ENCODE measurements at places on chromosomes 13 and 19.

GRCh38 chr13:65595916-65596315, 1634.2 kb downstream of the PCDH9 start:
- DNase-seq, result no peak

GRCh38 chr19:42169486-42170413, 37.5 kb upstream of the POU2F2 start:
- no peak for DNase-seq

DNA sequence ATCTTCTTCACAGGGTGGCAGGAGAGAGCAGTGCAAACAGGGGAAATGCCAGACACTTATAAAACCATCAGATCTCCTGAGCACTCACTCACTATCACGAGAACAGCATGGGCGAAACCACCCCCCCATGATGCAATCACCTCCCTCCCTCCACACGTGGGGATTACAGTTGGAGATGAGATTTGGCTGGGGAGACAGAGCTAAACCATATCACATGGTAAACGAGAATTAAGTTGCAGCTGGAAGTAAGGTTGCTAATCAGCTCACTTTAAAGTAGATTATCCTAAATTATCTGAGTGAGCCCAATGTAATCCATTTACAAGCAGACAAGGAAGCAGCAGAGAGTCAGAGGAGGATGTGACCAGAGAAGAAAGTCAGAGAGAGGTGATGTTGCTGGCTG, 102.2 kb upstream of the IPO5 start:
- no peak for DNase-seq

- peak; percentile 73 for DNase-seq
Measured at GRCh38 chr19:58544591-58545285, 874 bp downstream of the TRIM28 start.

DNA sequence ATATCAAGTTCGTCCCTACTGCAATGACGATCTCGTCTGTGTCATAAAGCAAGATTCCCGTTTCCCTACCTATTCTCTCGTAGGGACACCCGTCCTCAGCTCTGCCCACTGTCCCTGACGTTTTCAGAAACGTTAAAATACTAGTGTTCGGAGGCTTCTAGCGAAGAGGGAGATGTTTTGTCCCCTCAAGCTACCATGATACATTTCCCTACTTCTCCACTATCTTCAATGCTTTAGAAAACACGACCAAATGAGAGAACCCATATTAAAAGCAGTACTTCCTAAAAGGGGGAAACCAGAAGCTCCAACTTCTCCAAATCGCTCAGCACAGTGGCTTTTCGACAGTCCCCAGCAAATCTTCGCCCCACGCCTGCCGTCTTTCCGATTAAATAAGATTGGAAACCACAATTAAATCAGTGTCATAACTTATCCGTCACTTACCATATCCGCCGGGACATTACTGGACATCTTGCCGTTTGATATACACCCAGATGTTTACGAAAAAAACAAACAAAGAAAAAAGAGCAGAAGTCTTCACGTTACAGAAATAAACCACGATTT, 1.3 kb downstream of the UBL3 start:
- DNase-seq, result peak; percentile 49

GRCh38 chr13:31908696-31909411, 122.7 kb upstream of the FRY start:
- no peak for DNase-seq

- no peak for DNase-seq
Measured at GRCh38 chr13:110476220-110476617, 85.3 kb downstream of the RAB20 start.

DNA sequence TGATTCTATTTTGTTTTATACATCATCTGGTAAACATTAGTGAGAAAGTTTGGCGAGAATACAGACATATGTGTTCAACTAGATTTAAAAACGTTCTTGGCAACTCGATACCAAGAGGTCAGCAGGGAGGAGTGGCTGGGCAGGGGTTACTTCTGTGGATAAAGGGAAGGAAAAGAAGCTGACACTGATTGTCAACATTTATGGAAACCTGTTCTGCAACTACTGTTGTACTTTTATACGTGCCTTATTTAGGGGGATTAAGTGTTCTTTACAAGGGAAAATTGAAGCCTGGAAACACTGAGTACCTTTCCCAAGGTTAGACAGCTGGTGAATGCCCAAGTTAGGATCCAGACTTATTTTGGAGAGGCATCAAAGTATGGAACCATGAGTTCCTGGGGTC, 65.0 kb downstream of the MTUS2 start:
- DNase-seq, result no peak

GRCh38 chr19:49929121-49929610, at the start of the genes ATF5 and NUP62:
Gene ATF5, plus strand, starts transcription at chr19:49929205. Its CDS starts 1,646 bp downstream, at chr19:49930851.
Gene NUP62, minus strand, starts transcription at chr19:49929504. Its CDS starts 19,697 bp downstream, at chr19:49909807.
- DNase-seq, result peak; percentile 82

DNA sequence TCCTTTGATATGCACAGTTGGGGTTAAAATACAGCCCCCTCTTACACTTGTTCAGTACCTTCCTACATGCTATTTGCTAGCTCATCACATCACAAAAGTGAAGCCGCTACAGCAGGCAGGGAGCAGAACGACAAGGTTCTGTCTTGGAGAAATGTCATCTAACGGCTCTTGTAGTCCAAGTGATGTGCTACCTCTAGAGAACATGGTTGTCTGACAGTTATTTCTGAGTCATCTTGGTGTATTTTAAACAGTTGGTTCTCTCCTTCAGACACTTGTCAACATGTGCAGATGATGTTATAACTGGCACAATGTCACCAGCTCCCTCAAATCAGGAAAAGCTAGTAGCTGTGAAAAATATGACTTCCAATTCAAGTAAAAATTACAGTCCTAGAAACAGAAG, 865.0 kb downstream of the PCDH9 start:
- no peak for DNase-seq

DNA sequence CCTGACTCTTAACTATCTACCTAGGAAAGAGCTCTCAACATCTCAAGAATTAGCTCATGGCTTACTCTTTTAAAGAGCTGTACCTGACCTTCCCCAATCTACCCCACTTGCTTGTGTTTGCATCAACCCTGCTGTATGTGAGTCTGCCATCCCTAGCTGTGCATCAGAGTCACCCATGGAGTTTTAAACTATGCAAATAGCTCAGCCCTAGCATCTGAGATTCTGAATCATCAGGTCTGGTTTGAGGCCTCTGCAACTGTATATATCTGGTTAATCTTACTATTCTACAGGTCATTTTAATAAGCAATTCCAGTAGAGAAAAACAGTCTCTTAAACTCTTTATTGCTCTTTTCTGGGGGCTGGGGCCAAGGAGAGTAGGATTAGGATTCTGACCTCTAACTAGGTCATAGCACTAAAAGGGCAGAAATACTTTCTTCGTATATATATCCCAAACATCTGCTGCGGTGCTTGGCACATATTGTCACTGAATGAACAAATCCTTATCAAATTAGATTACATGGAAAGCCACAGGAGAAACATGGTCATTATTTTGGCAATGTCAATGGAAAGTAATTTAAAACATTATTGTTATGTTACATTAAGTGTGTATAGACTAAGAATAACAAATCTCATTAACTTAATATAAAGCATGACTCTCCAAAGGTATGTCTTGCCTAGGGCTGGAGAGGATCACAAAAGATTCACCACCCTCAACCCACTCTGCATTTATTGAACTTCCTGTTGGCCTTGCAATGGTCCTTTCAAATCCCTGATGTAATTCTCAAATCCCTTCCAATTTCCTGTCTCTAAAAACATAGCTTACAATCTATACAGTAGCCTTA, 232.2 kb downstream of the DACH1 start:
- no peak for DNase-seq

GRCh38 chr19:45391346-45391745, 13.5 kb downstream of the PPP1R13L start:
- peak; percentile 23 for DNase-seq

DNA sequence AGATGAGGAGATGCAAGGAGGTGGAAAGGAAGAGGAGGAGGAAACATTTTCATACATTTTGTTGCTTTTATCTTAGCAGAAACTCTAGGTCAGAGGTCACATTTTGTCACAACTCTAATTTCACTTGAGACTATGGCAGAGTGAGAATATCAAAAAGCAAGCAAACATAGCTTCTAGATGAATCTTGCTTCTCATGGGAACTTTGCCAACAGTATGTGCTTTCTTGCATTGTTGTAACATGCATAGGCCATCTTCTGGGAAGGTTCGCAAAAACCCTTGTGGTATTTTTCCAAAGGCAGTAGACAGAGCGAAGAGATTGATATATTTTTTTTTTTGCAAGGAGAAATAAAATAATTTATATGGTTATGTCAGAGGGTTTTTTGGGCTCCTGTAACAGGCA, 291.3 kb downstream of the MTUS2 start:
- no peak for DNase-seq

DNA sequence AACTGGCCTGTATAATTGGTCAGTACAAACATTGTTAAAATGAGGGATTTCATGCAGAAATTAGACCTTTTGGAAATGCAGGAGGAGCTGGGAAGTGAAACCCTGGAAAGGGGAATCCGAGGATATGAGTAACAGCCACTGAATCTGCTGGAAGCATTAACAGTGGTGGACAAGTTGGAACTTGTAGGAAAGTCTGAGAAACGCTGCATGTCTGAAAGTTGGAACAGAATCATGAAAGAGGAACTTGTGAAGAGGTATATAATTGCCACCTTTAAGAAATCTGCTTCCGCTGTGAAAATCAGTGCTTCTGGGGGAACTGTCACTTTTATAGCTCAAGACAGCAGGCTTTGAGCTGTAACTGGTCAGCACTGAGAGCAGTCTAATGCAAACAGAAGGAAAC, 716.5 kb upstream of the PRR20A start:
- DNase-seq, result no peak

GRCh38 chr19:788983-789700, 8.1 kb upstream of the PTBP1 start:
- peak; percentile 84 for DNase-seq

DNA sequence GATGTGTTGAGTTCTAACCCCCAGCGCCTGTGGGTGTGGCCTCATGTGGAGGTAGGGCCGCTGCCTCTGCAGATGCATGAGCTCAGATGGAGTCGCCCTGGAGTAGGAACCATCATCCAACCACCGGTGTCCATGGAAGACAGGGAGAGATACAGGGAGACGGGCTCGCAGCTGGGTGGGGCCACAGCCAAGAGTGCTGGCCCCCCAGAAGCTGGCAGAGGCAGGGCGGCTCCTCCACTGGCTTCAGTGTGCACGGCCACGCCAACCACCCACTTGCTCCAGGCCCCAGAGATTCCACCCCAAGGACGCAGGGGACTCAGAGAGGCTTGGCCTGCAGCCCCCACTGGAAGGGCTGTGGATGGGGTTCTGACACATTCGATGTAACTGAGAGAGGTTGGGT, 5.4 kb upstream of the MCF2L start:
- DNase-seq, result no peak

DNA sequence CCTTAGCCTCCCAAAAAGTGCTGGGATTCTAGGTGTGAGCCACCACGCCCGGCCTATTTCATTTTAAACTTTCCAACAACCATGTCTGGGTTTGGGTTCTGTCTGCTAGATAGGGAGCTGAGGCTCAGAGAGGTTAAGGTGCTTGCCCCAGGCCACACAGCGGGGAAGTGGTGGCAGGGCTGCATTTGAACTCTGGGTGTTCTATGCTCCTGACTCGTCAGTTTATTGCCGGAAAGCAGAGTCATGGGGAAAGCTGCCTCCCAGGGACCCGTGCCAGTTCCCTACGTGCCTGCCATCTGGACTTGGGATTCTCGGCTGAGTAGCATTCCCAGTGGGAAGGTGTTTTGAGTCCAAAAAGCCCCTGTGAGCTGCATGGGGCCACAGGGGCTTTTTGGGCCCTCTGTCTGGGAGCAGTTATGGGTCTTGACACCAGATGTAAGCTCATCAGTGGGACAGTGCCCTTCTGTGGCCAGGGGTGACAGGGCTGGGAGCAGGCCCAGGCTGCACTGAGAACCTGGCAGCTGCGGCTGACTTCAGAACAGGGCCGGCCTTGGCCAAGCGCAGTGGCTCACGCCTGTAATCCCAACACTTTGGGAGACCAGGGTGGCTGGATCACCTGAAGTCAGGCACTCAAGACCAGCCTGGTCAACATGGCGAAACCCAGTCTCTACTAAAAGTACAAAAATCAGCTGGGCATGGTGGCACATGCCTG, 10.9 kb downstream of the RFX1 start:
- peak; percentile 34 for DNase-seq

DNA sequence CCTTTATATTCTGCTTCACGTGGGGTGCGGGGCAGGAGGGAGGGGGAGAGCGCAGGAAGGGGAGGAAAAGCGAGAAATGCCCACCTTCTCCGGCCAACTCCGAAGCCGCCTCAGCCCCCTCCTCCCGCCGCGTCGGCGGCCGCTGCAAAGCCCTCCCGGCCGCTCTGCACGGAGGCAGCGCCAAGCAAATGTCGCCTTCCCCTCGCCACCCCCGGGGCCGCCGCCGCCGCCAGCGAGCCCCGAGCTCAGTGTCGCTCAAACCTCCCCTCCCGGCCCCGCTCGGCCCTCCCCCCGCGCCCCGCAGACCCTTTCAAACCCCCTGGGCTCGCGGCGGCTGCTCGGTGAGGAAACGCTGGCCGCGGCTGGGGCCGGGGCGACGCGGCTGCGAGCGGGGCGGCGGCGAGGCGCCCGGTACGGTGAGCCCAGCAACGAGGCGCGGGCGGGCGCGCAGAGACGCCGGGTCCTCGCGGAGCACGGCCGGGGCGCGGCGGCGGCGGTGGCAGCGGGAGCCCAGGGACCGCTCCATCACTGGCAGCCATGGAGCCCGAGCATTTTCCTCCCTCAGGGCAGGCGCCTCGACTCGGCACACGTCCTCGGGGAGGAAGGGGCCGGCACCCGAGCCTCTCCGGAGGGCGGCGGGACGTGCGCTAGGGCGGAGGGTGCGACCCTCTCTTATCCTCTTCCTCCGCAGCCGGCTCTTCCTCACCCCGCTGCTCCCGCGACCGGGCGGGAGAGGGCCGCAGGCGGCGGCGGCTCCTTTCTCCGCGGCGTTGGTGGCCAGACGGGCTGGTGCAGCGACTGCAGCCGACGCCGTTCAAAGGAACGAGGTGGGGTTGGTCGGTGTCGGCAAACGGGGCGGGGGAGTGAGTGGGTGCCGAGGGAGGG, 463 bp upstream of the TSC22D1 start:
- DNase-seq, result peak; percentile 40

GRCh38 chr19:3039641-3040077, 10.6 kb upstream of the TLE2 start:
- DNase-seq, result no peak

DNA sequence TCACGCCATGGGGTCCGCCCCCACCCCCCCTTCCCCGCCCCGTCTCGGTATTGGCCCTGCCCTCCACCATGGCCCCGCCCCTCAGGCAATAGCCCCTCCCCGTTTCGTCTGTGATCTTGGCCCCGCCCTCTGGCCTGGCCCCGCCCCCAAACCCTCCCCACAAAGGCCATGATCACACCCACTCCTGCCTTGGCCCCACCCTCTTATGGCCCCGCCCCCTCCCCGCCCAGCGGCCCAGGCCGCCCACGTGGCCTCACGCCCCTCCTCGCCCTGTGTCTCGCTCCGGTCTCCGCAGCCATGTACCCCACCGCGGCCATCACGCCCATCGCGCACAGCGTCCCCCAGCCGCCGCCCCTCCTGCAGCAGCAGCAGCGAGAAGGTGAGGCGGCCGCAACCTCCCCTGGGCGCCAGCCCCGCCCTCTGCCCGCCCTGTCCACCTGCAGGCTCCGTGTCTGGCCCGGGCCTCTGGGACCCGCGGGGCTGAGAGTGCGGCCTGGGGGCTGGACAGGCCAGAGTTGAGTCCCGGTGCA, 61.3 kb downstream of the CELF5 start:
- peak; percentile 52 for DNase-seq

All from dermis blood vessel endothelial cell (primary cell).